Activated CD8-positive, alpha-beta memory T cell treated with anti-CD3 and anti-CD28 coated beads for 1 hour (primary cell): ENCODE measurements at places on chromosomes 2 and 18.

DNA sequence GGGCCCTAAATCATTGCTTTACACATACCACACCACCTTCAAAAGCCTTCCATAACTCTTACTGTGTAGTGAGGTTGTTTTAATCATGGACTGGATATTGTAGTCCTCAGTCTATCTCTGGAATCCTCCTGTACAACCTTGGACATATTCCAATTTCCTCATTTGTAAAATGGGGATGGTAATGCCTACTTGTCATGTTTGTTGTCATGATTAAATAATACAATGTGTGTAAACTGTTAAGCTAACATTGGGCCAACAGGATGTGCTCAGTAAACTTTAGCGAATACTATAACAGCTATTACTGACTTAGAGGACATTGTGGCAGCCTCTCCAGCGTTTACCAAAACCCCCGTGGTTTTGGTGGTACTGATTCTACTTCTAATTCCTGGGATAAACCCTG, 74.7 kb upstream of the PTPRM start:
- DNase-seq = no peak

DNA sequence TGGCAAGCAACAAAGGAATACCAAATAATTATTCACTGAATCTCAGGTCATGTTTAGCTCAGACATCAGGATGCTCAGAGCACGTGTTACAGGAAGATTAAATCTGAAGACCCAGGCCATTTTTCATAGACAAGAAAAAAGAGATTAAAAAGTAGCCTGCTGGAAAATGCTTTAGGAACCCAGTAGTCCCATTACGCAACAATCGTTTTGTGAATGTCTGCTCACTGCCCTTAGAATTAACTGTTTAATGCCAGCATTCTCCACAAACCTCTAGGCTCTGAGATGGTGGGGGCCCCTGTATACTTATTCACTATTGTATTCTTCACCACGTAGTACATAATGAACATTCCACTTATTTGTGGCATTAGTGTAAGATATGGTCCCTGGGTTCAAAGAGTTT, 154.6 kb upstream of the NYAP2 start:
- DNase-seq = no peak

GRCh38 chr2:56017784-56018183, 94.2 kb upstream of the EFEMP1 start:
- DNase-seq = no peak

- DNase-seq = no peak
Measured at GRCh38 chr18:3466045-3466444, 16.1 kb downstream of the TGIF1 start.

GRCh38 chr18:11408555-11409065, 200.8 kb upstream of the SLC35G4 start:
- no peak for DNase-seq

- no peak for DNase-seq
Measured at GRCh38 chr2:162926907-162927306, 88.3 kb upstream of the KCNH7 start.

GRCh38 chr2:27566628-27567027, 16.2 kb upstream of the ZNF512 start:
- no peak for DNase-seq

DNA sequence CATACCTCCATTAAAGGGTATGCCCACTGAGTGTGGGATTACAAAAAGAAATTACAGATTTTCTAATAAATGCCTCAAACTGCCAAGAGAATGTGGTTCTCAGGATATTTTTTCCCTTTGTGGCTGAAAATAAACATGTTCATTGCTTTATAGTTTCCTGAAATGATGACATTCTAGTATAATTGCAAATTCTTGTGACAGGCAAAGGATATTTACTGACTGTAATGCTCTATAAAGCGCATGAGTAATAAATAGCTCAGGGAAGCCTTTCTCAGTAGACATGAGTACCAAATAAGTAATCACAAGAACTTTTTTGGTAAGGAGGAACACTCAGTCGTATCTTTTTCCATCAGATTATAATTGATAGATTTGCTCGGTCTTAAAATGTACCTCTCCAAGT, 72.3 kb downstream of the FTCDNL1 start:
- DNase-seq = no peak

- DNase-seq = no peak
Measured at GRCh38 chr2:67515056-67515455, 117.9 kb downstream of the ETAA1 start.

- no peak for DNase-seq
Measured at GRCh38 chr2:16072638-16073290, 132.4 kb downstream of the MYCN start.
